ENCODE measurements at places on chromosomes 13 and 19.

DNA sequence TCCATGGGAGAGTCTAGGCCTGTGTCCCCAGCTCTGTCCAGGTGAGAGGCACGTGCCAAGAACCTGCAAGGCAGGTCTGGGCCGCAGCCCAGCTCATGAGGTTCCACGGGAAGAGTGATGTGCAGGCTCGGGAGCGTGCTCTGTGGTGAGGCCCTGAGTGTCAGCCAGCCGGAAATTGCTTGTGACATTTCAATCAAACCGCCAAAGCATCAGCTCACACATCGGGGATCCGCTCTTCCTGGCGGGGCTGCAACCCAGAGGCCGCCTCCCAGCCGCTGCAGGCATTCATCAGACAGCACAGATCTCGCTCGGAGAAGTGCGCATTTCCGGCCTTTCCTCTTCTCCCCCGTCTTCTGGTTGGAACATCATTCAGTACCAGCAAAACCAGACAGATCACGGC is 109.3 kb downstream of the KDM4B start:
- no peak for DNase-seq

DNA sequence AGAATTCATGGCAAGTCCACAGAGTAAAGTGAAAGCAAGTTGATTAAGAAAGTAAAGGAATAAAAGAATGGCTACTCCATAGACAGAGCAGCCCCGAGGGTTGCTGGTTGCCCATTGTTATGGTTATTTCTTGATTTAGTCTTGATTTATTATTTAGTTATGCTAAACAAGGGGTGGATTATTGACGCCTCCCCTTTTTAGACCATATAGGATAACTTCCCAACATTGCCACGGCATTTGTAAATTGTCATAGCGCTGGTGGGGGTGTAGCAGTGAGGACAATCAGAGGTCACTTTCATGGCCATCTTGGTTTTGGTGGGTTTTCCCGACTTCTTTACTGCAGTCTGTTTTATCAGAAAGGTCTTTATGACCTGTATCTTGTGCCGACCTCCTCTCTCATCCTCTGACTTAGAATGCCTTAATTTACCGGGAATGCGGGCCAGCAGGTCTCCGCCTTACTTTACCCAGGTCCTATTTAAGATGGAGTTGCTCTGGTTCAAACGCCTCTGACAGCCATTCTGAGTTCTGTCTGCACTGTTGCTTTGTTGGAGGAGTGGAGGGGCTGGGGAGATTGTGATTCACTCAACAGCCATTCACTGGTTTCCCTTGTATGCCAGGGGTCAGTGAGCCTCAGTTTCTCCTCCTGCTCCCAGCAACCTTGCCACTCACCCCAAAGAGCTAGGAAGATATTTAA is 27.6 kb downstream of the HPN start:
- no peak for DNase-seq

GRCh38 chr13:112835344-112835743 is 133.7 kb upstream of the MCF2L start:
- no peak for DNase-seq

DNA sequence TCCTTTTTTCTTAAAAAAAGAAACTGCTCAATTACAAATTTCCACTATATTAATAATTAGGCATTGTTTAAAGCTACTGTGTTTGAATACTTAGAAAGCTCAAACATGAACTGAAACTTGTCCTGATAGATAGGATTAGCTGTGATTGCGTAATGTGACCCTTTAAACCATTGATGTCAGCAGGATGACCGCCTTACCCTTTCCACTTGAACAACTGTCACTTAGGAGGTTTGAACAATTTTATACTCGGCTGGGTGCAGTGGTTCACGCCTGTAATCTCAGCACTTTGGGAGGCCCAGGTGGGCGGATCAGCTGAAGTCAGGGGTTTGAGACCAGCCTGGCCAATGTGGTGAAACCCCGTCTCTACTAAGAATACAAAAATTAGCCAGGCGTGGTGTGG is 2.9 kb downstream of the LAMP1 start:
- no peak for DNase-seq

DNA sequence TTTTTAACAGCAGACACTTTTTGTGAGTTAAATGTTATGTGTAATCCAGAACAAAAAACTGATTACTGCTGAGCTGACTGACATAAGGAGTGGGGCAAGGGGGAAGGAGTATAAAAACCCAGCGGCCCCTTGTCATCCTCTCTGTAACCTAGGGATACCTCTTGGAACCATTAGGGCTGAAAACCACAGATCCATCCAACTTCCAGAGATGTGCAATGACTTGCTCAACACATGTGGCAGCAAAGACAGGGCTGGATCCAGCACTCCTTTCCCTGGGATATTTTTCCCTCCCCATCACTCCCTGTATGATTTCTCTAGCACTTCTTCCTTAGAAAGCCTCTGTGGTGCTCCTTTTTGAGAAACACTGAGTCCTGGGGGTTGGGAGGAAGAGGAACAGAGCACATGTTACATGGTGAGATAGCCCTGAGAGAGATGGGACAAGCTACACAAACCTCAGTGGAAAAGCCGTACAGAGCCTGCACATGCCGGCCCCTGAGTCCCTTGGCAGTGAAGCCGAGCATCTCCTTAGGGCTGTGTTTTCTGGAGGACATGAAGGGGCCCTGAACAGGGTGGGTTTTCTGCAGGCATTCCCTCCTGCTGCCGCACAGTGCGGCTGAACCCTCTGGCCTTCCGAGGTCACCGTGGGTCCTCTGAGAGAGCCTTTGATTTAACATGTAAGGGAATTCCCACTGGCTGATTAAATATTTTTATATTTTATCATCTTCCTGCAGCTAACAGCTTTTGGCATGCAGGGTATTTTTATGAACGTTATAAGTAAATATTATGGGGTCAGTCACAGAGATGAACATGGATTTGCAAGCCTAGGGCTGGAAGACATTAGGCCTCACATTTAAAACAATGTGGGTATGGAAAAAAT is 219.9 kb downstream of the COG6 start:
- DNase-seq = no peak

GRCh38 chr19:17405250-17406045 is at the start of gene BST2:
Gene BST2, minus strand, starts transcription at chr19:17405630. Its CDS starts 55 bp downstream, at chr19:17405575.
- DNase-seq = peak; percentile 80

GRCh38 chr13:95056266-95056665 is 245.0 kb downstream of the ABCC4 start:
- no peak for DNase-seq

GRCh38 chr13:60347690-60348089 is 49.3 kb upstream of the TDRD3 start:
- no peak for DNase-seq

DNA sequence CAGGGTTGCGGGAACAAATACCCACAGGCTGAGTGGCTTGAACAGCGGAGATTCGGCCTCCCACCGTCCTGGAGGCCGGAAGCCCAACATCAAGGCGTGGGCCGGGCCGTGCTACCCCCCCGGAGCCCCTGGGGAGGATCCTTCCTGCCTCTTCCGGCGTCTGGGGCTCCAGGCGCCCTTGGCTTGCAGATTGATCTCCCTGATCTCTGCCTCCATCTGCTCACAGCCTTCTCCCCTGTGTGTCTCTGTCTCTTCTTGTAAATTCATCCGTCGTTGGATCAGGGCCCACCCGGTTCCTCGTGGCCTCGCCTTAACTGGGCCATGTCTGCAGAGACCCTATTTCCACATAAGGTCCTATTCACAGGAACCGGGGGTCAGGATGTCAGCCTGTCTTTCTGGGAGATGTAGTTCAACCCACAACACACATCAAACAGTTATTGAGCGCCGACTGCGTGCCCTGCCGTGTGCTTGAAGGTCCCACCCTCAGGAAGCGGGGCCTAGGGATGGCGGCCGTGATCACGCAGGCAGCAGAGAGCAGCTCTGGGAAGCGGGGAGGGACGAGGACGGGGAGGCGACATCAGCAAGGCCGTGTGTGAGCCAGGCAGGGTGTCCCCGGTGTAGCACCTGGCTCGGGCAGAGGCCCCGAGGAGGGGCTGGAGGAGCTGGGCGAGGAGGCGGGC is 21.3 kb downstream of the HCN2 start:
- peak; percentile 71 for DNase-seq

- no peak for DNase-seq
Measured at GRCh38 chr13:48715977-48716376, 62.2 kb downstream of the CYSLTR2 start.

GRCh38 chr13:40247845-40248244 is 418.6 kb downstream of the FOXO1 start:
- DNase-seq = no peak

DNA sequence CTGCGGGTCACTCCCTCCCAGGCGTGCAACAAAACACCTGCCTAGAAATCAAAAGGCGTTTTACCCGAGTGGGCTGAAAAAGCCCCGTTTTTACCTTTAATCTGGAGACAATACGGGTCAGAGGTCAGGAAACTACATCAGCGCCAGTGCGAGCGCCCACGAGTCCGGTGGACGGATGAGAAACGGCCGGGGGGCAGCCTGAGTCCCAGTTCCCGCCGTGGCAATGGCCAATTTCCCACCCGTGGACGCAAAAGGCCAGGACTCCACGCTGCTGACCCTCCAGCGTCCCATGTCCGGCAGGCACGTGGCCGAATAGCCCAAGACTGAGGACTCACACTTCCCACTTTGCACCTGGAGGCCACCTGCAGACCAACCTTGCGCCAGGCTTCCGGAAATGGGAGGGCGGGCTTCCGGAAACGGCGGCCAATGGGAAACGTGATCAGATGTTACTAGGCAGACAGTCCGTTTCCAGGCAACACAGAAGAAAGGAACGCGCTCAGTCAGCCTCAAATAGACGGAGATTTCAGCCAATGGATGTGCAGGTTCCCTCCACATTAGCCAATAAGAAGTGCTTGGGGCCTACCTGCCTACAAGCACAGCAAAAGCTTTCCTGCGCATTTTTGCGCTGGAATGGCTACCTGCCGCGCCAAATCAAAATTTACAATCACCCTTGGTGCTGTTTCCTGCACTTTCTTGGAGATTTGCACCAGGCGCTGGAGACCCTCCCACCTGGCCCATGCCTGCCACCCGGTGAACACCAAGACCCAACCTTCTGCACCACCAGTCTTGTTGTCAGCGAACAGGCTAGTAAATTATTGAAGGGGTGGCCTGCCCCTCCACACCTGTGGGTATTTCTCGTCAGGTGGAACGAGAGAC is 47.4 kb downstream of the ZFP14 start:
- DNase-seq = peak; percentile 93

DNA sequence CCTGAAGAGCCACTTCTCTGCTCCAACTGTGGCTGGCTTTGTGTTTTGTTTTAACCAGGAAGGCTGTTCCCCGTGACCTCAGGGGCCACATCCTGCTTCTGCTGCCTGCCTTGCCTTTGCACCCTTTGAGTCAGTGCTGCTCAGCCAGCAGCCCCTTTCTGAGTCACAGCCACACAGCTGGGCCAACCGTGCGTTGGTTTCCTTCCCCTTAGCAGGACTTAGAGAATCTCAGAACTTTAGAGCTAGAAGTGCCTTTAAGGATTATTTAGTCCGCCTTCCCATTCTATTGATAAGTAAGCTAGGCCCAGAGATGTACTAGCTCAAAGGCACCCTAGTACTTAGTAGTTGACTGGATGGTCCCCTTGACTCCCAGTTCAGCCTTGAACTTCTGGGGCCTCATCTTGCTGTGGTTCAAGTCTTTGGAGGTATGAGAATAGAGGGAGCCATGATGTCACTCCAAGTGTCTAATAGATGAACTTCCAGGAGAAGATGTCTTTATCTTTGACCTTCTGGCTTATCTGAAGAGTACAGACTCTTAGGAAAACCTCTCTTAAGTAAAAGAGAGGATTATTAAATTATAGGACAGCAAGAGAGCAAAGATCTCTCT is 8.0 kb downstream of the RGCC start:
- no peak for DNase-seq

DNA sequence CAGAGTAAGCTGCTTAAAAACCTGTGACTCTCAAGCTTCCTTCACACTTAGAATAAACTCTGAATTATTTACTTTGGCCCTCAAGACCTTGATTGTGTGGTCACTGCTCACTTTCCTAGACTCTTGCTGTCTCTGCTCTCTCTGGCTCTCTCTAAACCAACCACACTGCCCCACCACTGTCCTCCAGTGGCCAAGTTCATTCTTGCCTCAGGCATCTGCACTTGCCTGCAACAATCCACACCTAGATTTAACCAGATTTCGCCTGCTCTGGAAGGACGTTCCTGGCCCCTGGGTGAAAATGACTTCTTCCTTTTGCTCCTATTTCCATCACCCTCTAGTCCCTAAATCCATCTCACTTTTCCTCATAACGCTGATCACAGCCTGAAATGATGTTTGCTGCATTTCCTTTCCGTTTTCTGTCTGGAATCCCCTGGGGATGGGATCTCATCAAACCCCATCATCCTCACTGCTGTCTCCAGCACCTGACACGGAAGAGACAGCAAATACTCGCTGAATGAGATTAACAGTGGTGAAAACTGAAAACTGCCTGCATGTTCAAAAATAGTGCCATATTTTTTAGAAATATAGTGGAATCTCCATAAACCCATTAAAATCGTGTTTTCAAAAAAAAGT is 232.6 kb downstream of the UQCRFS1 start:
- peak; percentile 63 for DNase-seq

DNA sequence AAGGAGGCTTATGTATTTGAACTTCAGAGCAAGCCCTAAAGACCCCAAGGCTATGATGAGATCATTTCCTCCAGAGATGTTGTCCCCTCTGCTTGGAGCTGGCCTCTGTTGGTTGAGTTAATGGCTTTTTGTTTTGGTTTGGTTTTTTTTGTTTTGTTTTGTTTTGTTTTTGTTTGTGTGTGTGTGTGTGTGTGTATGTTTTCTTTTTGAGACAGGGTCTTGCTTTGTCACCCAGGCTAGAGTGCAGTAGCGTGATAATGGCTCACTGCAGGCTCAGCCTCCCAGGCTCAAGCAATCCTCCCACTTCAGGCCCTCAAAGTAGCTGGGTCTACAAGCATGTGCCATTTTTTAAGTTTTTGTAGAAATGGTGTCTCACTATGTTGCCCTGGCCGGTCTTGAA is 1076.2 kb downstream of the UQCRFS1 start:
- DNase-seq = no peak

DNA sequence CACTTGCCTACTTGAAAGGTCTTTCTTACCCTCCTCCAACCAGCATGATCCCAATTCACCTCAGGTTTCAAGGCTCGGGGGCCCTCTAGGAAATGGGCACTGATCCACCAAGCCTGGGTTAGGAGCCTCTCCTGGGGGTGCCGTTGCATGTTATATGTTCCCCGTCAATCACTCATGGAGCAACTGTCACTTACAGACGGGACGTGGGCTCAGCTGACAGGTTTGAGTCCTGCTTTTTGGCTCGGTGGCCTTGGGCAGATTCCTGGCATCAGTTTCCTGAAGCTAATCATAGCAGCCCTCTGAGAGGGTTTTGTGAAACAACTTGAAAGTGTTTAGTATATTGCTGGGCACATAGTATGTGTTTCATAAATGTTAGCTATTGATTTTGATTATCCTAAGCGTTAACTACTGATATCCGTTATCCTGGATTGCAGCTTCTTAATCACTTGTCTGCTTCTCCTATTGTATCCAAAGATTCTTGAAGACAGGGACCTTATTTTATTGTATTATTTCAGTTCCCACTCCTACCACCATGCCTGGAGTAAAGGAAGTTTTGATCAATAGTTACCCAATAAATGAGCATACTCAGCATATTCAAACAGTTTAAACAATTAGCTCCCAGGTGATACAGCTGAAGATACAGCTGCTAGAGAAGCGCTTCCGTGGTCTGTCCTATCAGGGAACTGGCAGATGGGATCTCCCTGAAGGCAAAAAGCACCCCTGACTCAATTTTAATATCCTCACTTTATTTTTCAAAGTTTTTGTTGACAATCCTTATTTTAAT is 57.9 kb downstream of the RFC3 start:
- no peak for DNase-seq

GRCh38 chr13:24353736-24354135 is 44.4 kb downstream of the C1QTNF9 start:
- no peak for DNase-seq

GRCh38 chr13:60662595-60662994 is 265.6 kb downstream of the TDRD3 start:
- DNase-seq = no peak

GRCh38 chr13:110593430-110594130 is 21.8 kb upstream of the NAXD start:
- peak; percentile 61 for DNase-seq

All from iPS-NIHi11 (cell line).